Endothelial cell of coronary artery (primary cell): ENCODE measurements at places on chromosomes 3 and 15. TPM values are rescaled to one million over a fixed set of nuclear protein-coding genes. Genes with fewer than 3 reads are reported as not detected.

The TEX264 gene
- 30.9 and 37.5 TPM in 2 replicates for total RNA-seq

The SKOR1 gene
- total RNA-seq = under 0.01 and 0.09 TPM in 2 replicates

The TRIM42 gene
- not detected in 2 replicates for total RNA-seq

The TXNRD3 gene
- 6.0 and 8.7 TPM in 2 replicates for total RNA-seq

The SPRED1 gene
- 28.8 and 29.2 TPM in 2 replicates for total RNA-seq

The MESP2 gene
- 0.18 and 0.28 TPM in 2 replicates for total RNA-seq
